Stimulated activated CD4-positive, alpha-beta T cell treated with anti-CD3 and anti-CD28 coated beads, Interleukin-2, amount 100 ng/mL, for 24 hours (primary cell): ENCODE measurements at places on chromosomes 4 and X.

DNA sequence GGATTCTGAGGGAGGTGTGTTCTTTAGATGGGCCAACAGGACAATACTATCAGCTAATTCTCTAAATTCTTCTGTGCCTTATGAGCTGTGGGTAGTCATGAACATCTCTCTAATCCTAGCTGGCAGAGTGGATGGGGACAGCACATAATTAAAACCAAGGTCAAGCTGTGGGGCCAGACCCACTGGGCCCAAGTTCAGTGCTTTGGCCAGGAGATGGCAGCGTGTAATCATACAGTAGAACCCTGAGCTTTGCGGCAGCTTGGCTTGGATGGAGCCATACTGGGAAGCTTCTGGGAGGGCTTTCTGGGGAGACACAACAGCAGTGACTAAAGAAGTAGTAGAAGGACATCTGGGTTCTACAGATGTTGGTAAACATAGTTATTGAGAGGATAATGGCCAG lies 140.3 kb upstream of the CXCL13 start:
- peak; percentile 28 for DNase-seq

GRCh38 chrX:47272013-47272408 lies 39.2 kb downstream of the USP11 start:
- DNase-seq = no peak

GRCh38 chr4:67713529-67714247 lies 12.7 kb upstream of the UBA6 start:
- DNase-seq = no peak

GRCh38 chrX:49876750-49877149 lies 2.5 kb upstream of the USP27X start:
- no peak for DNase-seq
